ENCODE measurements at places on chromosomes 6 and 20.
A peak's percentile ranks its signal among the peaks of the same experiment; 100 is the strongest.

DNA sequence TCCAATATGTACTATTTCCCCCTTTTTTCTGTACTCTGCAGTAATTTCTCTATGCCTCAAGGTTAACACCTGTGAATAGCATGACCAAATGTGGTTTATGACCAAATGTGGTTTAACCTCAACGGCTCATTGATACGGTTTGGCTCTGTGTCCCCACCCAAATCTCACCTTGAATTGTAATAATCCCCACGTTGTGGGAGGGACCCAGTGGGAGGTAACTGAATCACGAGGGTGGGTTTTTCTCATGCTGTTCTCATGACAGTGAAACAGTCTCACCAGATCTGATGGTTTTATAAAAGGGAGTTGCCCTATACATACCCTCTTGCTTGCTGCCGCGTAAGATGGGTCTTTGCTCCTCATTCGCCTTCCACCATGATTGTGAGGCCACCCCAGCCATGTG is 18.7 kb downstream of the DEK start:
- DNase-seq = no peak

DNA sequence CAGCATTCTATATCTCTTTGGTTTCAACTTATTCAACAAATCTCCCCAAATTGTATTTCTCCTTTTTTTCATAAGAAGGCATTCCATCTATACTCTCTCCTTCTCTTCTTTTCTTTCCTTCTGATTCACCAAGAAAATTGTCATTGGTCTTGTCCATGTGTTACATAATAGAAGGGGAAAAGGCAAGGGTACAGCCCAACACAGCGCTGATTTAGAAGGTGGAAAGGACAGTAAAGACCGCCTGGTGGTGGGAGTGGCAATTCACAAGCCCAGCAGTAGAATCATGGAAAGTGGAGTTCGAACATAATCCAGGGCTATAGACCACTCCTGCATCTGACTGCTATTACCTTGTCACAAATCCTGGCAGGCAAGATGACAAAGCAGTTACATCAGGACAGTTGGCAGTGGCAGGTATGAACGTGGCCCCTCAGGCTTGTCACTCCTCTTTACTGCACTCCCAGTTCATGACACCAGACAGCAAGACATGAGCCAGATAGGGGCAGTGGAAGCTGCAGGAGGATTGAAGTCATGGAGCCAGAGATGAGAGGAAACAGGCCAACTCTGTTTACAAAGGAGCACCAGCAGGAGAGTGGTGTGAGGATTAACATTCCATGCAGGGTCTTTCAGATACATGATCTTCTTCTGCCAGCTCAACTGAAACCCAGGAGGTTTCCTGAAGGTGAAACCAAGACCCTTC is 2.1 kb upstream of the TNFAIP3 start:
- DNase-seq = no peak

GRCh38 chr6:42120895-42121865 is 21.2 kb downstream of the C6orf132 start:
- DNase-seq = no peak

DNA sequence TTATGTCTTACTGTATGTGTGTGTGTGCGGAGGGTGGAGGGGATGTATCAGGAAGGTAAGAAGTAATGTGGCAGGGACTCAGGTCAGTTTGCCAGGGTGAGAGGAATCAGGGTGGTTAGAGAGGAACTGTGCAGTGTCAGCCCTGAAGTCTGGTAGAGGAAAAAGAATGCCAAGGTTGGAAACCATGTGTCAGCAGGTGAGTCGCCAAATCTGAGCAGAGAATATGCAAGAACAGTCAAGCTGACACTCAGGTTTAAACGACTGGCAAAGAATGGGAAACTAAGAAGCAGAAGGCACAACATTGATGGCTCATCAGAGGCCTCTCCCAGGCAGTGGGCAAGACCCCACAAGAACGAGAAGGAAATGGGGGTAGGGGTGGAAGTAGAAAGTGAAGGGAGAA is 107.5 kb upstream of the TBX18 start:
- DNase-seq = no peak

DNA sequence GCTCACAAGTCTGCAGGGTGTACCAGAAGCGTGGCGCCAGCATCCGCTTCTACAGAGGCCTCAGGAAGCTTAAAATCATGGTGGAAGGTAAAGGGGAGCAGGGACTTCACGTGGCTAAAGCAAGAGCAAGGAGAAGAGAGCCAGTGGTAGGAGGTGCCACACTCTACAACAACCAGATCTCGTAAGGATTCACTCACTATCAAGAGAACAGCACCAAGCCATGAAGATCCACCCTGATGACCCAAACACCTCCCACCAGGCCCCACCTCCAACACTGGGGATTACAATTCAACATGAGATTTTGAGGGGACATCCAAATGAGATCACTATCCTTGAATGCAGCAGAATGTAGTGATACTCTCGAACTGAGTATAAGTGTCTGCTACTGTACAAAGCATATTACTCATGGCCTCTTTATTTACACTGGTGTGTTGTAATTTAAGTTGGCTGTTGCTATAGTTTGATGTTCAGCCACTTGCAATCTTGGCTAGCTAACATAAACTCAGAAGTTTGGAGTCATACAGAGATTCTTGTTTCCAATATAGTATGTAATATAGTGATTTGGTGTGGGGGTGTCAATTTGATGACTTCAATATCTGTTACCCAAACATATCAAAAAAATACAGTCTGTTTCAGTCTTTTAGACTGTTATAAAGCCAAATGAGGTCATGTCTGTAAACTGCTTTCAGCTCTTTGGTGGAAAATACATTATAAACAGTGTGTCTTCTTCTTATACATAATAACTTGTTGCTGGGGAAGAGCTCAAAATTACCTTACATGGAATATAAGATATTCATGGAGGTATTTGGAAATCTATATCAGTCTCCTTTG is 39.4 kb upstream of the MYLIP start:
- no peak for DNase-seq

DNA sequence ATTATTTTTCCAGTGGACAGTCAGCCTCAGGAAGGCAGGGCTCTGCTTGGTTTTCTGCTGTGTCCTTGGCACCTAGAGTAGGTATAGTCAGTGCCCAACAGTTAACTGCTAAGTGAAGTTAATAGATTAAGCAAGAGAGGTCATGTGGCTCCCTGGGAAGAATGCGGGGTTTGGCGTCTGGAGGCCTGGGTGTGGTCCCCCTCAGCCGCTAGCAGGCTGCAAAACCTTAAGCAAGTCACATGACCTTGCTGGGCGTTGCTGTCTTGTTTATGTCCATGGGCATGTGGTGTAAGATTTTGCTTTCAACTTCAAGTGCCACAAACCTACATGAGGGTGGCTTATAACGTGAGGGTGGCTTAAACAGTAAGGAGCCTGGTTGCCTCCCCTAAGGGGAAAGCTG is 75.5 kb upstream of the SCP2D1 start:
- no peak for DNase-seq

- peak; percentile 79 for DNase-seq
These were observed 12.4 kb upstream of the MYT1 start for GRCh38 chr20:64151633-64152530.

DNA sequence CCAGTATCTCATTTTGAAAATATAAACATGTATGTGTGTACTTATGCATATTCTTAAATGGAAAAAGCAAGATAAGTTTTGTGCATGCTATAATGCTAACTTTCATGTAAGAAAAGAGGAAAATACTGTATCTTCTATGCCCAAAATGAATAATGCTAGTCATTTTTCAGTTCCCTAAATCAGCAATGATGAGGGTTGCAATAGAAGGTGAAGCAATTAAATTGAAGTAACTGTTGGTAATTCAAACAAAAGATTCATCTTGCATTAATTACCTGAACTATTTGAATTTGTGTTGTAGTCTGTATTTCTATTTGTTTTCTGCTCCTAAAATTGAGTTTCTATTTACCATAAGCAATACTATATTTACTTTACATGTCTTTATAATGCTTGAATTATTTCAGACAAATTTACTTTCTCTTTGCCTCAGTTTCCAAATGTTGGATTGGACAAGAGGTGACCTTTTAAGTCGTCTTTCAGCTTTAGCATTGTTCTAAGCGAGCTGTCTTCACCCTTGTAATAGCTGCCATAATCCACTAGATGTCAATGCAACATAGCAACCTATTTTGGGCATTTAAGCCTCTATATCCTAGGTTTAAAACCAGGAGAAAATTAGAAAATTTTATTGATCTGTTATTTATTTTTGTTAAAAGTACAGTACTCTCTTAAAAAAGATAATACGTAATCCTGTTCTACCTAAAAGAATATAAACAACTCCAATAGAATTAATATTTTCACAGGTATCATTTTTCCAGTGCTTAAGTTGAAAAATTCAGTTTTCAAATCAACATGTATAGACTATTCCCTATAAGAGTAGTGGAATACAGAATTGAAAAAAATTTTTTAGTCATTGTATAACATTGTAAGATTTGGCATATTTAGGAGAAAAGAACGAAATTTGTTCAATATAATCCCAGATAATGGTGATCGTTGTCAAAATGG is 52.3 kb upstream of the IFNGR1 start:
- DNase-seq = no peak

GRCh38 chr6:25175681-25176080 is 103.5 kb upstream of the CARMIL1 start:
- DNase-seq = no peak

DNA sequence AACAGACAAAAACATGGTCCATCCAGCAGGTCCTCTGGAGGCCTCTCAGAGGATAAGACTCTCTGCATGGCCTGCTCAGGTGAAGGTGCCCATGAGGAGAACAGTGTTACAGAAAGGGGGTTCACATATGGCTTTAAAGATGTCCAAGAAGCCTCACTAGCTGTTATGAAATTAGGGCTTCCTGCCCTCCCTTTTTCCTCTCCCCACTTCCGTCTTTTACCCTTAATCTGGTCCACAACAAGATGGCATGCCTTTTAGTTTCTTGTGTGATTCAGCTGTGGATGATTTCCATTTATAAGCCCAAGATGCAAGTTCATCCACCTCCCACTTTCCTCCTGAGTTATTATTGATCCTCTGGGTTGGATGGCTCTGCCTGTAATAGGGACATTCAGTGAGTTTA is 14.0 kb downstream of the GCNT2 start:
- DNase-seq = no peak

GRCh38 chr20:11585752-11586352 is 331.8 kb upstream of the BTBD3 start:
- DNase-seq = peak; percentile 11

DNA sequence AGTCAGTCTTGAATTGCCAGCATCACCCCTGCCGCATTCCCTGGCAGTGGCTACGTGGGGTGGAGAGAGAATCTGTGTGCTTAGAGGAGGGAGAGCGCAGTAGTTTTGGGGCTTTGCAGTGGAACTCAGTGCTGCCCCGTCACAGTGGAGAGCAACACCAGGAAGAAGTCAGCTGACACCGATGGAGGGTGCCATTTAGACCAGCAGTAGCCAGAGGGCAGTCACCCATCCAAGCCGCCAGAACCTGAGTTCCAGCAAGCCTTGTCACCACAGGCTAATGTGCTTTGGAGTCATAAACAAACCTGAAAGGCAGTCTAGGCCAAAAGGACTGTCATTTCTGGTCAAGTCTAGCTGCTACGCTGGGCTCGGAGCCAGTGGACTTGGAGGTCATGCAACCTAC is 22.0 kb upstream of the PERP start:
- no peak for DNase-seq

DNA sequence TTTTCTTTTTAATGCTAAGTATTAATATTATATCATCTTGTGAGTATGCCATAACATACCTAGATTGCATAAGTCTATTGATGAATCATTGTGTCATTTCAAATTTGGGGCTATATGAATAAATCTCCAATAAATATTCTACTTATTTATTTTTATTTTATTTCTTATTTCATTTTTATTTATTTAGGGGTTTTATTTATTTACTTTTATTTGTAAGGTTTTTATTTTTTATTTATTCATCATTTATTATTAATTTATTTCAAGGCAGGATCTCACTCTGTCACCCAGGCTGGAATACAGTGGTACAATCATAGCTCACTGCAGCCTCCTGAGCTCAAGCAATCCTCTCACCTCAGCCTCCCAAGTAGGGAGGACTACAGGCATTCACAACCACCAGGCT is 36.3 kb downstream of the BMP5 start:
- DNase-seq = no peak

DNA sequence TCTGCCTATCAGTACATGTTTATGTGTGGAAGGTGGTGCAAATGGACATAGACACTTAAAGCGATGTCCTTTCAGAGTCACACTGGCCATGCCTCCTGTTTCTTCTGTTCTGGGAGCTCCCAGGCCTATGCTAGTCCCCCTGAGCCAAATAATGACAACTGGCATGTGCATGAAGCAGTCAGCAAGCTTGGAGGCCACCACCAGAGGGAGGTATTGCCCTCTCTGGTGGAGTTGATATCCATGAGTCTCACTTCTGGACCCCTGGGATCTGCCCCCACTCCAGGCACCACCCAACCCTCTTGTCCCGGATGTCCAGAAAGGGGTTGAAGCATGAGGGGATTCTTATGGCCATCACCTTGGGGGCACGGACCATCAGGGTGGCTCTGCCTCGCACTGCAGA is 172.2 kb downstream of the AIG1 start:
- DNase-seq = peak; percentile 13

DNA sequence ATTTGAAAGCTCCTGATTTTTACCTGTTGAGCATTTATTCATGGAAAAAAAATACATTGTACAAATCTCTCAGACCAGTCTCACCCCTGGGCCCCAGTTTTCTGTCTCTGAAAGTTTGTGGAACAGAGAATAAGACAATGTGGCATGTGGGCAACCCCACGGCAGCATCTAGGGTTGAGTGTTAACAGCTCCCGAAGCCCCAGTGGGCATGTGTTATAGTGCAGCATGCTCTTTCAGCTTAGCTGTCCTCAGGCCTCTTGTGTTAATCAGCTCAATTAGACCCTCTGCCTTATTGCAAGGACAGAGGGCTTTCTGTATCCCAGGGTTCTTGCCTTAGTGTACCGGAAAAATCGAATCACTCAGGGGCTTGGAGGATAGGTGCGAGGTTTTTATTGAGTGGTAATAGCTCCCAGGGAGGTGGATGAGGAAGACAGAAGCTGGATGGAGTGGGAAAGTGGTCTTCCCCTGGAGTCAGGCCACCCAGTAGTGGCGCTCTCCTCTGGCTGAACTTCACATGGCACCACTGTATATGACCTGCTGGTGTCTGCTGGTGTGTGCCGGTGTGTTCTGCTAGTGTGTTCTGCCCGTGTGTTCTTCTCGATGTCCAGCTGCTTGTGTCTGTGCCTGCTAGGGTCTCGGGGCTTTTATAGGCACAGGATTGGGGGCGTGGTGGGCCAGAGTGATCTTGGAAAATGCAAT is 382.8 kb downstream of the EPM2A start:
- no peak for DNase-seq

Data from COLO829 (cell line).